ENCODE measurements at places on chromosomes 11 and 22. TPM values are rescaled to one million over a fixed set of nuclear protein-coding genes. Genes with fewer than 3 reads are reported as not detected.

Gene OR10G4
- polyA plus RNA-seq: not detected

Gene OSBP2
- 3.4 TPM for polyA plus RNA-seq

DNA sequence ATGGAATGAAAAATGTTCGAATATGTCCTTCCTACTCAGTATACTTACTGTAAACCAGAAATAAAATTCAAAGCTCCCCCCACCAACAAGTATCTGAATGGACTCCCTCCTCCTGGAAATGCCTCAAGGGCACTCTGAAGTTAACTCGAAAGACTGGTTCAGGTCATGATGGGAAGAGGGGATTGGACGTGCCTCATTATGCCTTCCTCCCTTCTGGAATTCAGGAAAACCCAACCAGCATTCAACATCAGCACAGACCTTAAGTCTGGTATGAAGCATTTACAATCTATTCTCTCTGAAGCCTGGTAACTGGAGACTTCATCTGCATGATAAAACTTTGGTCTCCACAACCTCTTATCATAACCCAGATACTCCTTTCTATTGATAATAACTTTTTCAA is 428.3 kb upstream of the RAG2 start:
- no peak for DNase-seq

GRCh38 chr11:96357794-96358193 is 14.8 kb upstream of the MAML2 start:
- no peak for DNase-seq

- no peak for DNase-seq
These were observed 478.1 kb upstream of the CHORDC1 start for GRCh38 chr11:90700789-90701439.
